ENCODE measurements at places on chromosomes 7 and 10. TPM values are rescaled to one million over a fixed set of nuclear protein-coding genes. Genes with fewer than 3 reads are reported as not detected.

Gene CNNM1
- 2.2 TPM for total RNA-seq

Gene MMP21
- total RNA-seq, result not detected

Gene COL13A1
- total RNA-seq, result 72.3 TPM

Gene CISD1
- total RNA-seq, result 40.8 TPM

Gene ZNHIT1
- 86.7 TPM for total RNA-seq

Gene FRA10AC1
- 13.5 TPM for total RNA-seq

Gene NT5C2
- 51.1 TPM for total RNA-seq

Gene HOXA4
- total RNA-seq, result not detected

Data from cardiac muscle cell (in vitro differentiated cells and primary cell).